ENCODE measurements at places on chromosomes 1 and 21.
A peak's percentile ranks its signal among the peaks of the same experiment; 100 is the strongest.

DNA sequence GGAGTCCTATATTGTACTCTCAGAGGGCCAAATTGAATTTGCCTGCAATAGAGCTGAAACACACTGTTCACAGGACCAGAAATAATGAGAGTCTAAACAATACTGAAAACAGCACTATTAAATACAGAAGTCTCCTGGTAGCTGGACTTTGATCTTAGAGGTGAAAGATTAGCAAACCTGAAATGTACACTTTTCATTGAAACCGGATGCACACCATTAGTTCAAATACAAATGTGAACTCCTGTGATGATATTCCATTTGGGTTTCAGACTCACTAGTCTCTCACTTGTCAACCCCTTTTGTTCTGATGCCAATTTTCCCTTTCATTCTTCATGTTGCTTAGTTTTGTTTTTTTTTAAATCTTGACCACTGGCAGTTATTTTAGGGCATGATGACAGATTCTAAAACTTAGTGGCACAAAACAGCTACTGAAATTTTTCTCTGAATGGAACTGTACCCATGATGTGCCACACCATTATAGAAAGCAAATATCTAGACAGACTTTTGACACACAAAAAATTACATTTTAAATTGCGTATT is 5.9 kb upstream of the TNFSF4 start:
- DNase-seq, result no peak

DNA sequence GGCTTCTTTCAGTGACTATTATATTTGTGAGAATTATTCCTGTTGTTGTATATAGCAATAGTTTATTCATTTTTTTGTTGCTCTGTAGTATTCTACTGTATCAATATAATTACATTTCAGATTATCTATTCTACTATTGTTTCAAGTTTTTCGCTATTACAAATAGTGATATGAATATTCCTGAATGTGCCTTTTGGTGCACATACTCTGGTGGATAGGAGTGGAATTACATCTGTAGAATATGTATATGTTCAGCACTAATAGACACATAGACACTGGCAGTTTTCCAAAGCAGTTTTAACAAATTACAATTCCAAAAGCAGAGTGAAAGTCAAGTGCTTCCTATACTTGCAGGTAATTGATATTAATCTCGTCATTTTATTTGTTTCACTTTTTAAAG is 696.2 kb upstream of the PRMT6 start:
- no peak for DNase-seq

- DNase-seq, result no peak
Measured at GRCh38 chr1:47659146-47659545, 221.3 kb downstream of the FOXD2 start.

DNA sequence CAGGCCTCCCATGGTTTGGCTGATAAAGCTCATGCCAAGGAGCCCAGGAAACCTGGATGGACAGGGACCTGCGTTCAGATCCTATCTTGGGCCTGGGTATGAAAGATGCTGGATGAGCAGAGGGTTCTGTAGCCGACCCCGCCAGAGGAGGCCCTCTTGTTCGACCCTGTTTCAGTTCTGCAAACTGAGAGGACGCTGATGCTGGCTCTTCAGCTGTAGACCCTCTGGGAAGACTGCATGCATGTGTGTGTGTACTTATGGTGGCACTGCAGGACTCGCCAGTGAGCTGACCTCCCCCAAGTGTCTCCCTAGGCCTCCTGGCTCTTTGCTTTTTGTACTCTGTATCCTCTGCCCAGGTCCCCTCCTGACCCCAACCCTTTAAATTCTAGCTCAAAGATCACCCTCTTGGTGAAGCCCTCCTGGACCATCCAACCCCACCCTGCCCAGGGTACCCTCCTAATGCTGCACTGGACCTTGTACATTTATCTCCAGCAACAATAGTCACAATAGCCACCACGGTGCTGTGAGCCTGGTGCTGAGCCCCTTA is 1.6 kb downstream of the EPS8L3 start:
- no peak for DNase-seq

DNA sequence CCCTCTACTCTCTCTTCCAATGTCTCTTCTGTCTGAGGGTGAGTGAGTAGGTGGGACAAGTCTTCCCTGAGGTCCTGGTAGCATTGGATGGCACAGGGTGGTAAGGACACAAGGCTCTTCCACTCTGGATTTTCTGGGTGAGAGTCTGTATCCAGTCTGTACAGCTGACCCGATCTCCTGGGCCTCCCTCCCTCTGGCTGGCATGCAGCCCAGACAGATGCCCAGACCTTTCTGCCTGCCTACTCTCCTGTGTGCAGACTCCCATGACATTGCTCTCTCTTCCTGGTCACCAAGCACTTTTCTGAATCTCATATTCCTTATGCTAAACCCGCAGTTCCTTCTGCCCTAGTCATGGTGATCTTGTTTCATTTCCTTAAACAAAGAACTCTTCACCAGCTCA is 100.3 kb downstream of the GRIK3 start:
- DNase-seq, result no peak

GRCh38 chr1:2477309-2477708 is 1.2 kb downstream of the PLCH2 start:
- no peak for DNase-seq

DNA sequence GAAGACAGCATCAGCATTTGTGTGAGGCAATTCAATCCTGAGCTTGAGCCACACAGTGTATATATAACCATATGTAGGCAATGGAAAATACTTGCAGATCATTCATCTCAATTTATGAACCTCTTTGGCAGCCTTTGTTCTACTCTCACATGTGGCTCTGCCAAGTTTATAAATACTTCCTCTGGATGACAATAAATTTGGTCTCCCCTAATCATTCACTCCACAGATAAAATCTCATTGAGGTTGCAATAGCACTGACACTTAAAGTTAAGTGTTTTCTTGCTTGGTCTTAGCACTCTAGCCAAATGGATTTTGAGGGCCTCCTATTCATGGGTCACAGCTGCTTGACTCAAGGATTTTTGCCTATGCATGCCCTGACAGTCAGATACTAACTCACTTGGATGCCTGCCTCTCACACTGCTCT is 136.6 kb upstream of the VANGL1 start:
- DNase-seq, result no peak

DNA sequence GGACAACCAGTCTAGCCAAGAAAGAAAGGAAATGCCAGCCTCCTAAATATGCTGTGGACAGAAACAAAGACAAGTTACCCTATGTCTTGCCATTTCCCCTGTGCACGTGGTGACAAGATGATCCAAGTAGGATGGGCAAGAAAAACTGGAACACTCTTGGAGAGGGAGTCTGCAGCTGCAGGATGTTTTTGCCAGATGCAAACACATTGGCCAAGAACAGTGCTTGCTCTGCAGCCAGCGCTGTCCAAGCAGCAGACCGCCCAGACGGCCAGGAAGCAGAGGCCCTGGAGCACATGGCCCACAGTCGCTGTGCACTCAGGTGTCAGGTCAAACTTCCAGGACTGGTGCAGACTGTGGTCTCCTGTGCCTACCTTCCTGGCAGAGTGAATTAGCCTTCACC is 189.3 kb downstream of the SLC35F3 start:
- no peak for DNase-seq

DNA sequence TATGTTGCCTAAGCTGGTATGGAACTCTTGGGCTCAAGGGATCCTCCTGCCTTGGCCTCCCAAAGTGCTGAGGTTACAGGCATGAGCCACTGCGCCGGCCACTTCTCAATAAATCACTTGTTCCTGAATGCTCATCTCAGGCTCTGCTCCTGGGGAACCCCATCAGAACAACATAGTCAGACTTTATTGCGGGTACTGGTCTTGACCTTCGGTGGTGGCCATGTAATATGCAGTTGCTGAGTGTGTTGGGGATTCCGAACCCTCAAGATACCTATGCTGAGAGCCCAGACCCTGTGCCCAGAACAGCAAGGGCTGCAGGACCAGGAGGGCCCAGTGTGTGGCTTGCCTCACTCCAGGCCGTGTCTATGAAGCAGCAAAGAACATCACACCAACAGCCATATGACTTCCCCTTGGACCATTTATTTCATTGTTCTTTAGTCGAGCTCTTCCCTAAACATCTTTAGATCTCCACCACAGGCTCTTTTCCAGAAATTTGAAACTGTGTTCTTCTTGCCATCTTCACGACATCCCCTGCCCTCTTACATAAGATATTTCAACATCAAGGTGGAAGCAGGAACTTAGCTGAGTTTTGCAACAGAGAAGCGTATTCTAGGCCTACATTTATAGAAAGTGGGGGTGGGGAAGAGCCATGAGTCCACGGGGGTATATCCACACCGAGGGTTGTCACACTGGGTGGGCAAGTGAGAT is 12.7 kb upstream of the SDHB start:
- DNase-seq, result no peak

- DNase-seq, result no peak
Measured at GRCh38 chr21:33390479-33390878, 12.7 kb upstream of the IFNGR2 start.

GRCh38 chr1:86421601-86422280 is 2.2 kb upstream of the CLCA2 start:
- no peak for DNase-seq

- DNase-seq, result no peak
Measured at GRCh38 chr1:112297536-112297935, 98.5 kb upstream of the CTTNBP2NL start.

DNA sequence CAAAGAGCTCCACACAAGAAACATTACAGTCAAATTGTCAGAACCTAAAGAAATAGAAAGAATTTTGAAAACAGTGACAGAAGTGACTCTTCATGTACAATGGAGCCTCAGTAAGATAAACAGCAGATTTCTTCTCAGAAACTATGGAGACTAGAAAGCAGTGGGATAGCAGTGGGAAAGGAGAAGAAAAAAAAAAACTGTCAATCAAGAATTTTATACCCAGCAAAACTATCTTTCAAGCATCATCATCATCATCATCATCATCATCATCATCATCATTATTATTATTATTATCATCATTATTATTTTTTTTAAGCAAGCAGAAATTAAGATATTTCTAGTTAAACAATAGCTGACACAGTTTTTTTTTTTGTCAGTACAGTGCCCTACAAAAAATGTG is 24.2 kb downstream of the CEP170 start:
- DNase-seq, result no peak

GRCh38 chr1:92466683-92467352 is 19.9 kb downstream of the GFI1 start:
- DNase-seq, result no peak

DNA sequence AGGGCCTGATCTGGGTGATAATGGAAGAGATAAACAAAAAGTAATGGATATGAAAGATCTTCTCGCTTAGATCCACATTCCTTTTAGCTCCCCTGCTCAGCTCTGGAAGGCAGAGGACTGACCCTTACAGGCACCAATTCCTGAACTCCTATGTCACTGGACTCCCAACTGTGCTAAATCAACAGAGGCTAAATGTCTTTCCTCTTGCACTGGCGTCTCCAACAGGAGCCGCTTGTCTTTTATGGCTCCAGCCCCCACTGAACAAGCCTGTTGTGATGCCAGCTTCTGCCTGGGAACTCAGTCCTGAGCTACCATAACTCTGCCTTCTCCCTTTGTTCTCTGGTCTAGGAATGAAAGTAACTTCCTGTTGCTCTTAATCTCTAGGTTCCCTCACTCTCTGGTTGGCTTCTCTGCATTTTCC is 142.1 kb upstream of the COL11A1 start:
- DNase-seq, result peak; percentile 21

DNA sequence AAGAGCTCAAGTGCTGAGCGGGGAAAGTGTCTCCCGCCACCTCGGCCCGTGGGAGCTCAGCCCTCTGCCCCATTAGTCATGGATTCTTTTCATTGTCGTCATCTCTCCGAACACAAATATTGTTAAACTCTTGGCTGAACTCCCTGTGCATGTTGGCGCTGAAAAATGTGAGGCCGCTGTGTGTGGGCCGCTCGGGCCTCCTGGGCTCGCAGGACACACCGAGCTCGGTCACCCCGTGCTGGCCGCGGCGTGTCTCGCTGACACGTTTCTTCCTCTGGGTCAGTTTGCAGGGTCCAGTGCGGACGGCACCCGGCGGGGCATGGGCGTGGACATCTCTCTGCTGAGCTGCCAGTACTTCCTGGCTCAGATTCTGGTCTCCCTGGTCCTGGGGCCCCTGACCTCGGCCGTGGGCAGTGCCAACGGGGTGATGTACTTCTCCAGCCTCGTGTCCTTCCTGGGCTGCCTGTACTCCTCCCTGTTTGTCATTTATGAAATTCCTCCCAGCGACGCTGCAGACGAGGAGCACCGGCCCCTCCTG is 25.6 kb downstream of the SLC45A1 start:
- no peak for DNase-seq

GRCh38 chr1:156483397-156483796 is 17.2 kb downstream of the MEF2D start:
- no peak for DNase-seq

DNA sequence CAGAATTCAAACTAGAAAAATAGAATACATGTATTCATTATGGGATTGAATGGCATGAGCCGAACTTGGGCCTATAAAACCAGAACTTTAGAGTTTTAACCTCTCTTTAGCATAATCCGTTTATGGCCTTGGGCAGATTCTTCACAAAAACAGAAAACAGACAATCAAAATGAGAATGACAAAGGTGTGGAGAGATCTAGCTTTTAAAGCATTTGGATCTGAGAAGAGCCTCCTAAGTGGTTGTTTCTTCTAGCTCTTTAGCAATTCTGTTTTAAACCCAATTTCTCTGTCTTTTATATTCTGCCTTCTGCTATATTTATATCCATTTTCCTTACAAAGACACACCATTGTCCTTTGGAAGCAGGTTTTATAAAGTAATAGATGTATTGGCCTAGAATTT is 160.2 kb downstream of the RPS6KC1 start:
- DNase-seq, result no peak

GRCh38 chr1:185166106-185166505 is 9.1 kb downstream of the SWT1 start:
- DNase-seq, result no peak

DNA sequence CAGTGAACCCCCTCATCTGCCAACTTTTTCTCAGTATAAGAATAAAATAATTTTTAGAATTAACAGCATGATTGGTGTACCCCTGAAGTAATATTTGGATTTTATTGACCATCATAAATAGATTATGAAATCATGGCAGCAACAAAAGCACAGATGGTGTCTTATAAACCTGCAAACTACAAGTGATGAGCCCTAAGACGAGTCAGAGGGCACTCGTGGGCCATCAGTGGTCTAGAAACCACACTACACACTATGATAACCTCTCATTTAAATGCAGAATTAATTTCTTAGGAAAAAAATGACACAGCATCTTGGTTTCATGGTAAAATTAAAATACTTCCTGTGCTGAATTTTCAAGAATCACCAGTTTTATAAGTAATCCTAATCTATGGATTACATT is 312.4 kb downstream of the PTBP2 start:
- no peak for DNase-seq

DNA sequence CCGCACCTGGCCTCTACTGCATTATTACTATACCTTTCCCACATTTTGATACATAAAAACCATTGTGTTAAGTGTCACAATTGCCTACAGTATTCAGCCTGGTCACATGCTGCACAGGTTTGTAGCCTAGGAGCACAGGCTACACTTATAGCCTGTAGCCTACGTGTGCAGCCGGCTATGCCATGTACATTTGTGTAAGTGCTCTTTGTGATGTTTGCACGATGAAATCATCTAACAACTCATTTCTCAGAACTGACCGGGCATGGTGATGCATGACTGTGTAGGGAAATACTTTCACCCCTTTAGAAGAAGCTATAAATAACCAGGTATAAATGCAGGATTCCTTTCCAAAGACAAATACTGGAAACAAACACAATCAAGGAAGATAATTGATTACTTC is 12.1 kb downstream of the ERG start:
- DNase-seq, result no peak

- DNase-seq, result no peak
Measured at GRCh38 chr1:211376807-211377470, 50.3 kb downstream of the TRAF5 start.
